ENCODE measurements at places on chromosomes 16 and 17.

DNA sequence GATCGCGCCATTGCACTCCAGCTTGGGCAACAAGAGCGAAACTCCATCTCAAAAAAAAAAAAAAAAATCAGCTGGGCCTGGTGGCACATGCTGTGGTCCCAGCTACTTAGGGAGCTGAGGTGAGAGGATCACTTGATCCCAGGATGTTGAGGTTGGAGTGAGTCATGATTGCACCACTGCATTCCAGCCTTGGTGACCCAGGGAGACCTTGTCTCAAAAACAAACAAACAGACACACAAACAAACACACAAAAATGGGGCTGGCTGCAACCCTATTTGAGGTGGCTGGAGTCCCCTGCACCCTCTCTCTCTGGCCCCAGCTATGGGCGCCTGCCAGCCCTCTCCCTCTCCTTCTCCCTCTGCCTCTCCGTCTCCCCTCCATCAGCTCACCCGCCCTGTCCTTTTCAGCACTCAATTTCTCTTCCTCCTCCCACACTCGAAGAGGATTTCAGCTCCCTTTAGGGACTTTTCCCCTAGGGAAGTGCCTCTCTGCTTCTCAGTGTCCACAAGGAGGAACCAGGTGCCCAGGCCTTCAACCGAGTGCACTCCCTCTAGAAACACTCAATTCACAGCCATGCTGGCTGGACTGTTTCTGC, 17.5 kb upstream of the TFAP4 start:
- peak; percentile 49 for DNase-seq

- no peak for DNase-seq
These were observed 126.6 kb upstream of the MED13 start for GRCh38 chr17:62191390-62192361.

DNA sequence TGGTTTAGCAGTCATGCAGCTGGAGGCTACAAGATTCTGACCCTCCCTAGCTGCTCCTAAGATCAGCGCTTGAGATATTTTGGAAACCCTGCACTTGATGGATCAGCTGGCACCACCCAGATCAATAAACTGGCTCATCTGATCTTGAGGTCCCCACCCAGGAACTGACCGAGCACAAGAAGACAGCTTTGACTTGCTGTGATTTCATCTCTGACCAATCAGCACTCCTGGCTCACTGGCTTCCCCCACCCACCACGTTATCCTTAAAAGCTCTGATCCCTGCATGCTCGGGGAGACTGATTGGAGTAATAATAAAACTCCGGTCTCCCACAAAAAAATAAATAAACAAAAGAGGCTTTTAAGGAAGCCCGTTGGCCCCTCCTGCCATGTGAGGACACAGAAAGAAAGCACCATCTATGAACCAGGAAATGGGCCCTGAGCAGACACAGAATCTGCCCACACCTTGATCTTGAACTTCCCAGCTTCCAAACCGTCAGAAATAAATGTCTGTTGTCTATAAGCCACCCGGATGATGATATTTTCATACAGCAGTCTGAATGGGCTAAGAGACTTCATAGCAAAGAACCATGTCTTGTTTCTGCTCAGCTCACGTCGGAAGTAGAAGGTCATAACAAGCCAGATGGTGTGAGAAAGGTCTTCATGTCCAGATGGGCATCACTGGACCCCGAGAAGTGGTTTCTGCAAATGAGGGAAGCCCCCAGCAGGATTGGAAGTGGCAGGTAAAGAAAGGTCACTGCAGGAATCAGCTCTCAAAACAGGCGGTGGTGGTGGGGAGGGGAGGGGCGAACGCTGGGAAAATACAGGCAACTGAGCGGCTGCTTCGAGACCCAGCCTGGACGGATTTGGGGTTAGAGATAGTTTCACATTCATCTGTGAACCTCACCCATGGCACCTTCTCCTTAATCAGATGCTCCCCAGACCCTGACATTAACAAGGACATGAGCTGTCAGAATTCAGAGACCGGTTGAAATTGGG, 19.8 kb upstream of the RPH3AL start:
- DNase-seq = no peak

- DNase-seq = no peak
These were observed 5.5 kb downstream of the OR4D1 start for GRCh38 chr17:58153671-58154070.

DNA sequence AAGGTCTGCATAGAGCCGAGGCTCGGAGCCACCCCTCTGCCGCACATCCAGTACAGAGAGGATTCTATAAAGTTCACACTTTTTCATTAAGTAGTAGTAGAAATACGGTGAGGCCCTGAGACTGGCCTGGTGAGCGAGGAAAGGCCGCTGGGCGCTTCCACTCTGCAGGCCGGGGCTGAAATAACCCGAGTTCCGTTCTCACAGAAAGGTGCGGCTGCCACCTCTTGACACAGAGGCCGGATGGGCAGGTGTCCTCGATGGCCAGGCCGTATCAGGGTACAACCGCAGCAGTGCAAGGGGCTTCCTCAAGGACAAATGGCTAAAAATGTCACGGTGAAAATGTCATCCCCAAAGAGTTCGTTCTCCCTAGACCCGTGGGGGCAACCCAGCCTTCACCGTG, 770 bp upstream of the PCYT2 start:
- DNase-seq = no peak

DNA sequence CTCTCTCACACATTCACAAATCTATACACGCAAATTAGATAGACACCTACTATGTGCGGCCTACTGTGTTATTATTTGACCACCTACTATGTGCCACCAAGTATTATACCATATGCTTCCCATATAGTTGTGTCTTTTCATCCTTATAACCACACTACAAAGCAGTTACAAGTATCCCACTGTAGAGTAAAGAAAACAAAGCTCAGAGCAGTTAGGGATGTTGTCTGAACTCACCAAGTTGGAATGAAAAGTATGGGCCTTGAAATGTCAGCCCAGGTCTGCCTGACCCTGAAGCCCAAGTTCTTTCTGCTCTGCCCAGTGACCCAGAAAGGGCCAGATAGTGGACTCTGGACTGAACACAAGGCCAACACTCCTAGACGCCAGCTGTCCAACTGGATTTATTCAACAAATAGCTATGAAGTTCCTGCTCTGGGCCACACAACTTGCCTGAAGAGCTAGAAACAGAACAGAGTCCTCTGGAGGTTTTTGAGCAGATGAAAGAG, 8.5 kb downstream of the KRT37 start:
- peak; percentile 89 for DNase-seq

- DNase-seq = peak; percentile 86
These were observed 23.4 kb downstream of the WWOX start for GRCh38 chr16:78122774-78123315.
